Hematopoietic multipotent progenitor cell treated with erythropoietin and hydrocortisone succinate and interleukin-3 and kit ligand, for 17 days (in vitro differentiated cells): ENCODE measurements at places on chromosomes 4 and X.

DNA sequence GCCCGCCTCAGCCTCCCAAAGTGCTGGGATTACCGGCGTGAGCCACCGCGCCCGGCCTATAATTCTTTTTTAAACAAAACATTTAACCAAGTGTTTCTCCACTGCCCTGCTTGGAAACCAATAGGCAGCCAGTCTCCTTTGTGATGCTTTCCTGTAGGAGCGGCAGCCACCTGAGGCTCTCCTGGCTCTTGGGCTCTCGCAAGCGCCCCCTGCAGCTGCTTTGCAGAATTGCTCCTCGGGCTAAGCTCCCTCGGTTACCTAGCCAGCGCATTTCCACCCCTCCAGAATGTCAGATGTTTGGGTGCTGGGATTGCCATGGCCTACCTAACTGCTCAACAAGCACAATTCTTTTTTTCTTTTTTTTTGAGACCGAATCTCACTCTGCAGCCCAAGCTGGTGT, 7.7 kb downstream of the S100P start:
- peak; percentile 68 for DNase-seq

DNA sequence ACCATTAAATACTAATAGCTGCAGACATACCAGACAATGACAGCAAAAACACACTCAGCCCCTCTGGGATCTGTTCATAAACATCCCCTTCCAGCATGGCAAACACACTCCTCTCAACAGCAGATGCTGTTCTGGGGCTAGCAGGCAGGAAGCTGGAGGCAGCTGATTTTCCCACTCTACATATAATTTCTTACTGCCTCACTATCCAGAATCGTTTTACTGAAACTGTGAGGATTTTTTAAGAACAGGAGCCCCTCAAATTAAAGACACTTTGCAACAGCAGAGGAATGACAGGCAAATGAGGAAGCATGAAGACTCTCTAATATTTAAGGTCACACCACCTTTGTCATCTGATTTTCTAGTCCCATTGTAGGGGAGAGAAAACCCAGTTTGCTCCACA, 2.2 kb downstream of the MAPK10 start:
- DNase-seq: no peak

GRCh38 chrX:135396109-135396508, 25.6 kb upstream of the SMIM10L2A start:
- DNase-seq: no peak

- no peak for DNase-seq
Measured at GRCh38 chrX:10326578-10326977, 169.8 kb downstream of the CLCN4 start.

- DNase-seq: no peak
Measured at GRCh38 chr4:138728566-138728965, 287.0 kb upstream of the NOCT start.

DNA sequence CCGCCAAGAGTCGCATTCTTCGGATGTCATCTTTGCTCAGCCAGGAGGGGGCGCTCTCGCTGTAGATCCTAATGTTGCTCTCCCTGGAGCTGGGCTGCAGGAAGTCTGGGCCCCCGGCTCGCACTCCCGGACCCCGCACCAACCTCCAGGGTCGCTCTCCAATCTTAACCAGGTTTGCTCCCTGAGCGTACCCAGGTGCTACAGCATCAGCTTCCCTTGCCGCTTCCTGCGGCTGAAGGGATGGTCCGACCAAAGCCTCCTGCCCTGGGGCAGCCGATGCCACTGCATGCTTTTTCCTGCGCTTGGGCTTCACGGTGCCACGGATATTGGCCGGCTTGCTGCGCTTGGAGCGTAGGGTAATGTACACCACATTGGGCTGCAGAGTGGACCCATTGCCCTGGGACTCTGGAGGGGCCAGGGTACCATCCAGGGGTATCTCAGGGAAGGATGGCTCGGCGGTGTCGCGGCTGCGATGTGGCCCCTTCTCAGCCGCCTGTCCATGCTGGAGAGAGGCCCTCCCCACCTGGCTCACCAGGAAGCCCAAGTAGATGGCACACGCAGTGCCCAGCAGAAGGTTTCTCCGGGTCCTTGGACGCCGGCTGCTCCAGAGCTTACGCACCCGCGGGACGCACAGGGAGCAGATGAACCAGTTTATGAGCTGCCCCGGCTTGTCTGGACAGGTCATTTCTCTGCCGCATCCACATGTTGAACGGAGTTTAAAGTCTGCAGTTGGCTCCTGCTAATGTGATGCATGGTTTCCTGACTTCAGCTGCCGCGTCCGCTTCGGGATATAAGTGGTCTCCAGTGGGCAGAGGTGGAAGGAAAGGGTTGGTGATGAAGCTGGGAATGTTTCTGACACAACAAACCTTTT, 1.9 kb downstream of the GASK1B start:
- peak; percentile 83 for DNase-seq

- DNase-seq: no peak
Measured at GRCh38 chrX:75546724-75547511, 24.1 kb upstream of the ZDHHC15 start.

DNA sequence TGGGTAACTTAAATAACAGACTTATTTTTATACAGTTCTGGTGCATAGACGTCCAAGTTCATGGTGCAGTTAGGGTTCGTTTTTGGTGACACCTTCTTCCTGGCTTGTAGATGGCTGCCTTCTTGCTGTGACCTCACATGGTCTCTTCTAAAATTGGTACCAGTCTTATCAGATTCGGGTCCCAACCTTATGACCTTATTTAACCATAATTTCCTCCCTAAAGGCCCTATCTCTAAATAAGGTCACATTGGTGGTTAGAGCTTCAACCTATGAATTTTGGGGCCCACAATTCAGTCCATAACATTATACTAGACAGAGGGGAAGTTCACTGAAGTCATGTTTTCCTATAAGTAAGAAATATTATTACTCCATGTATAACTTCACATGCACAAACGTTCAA, 128.0 kb downstream of the CFAP299 start:
- DNase-seq: no peak

GRCh38 chr4:177945268-177945667, 503.0 kb upstream of the AGA start:
- no peak for DNase-seq

- DNase-seq: no peak
Measured at GRCh38 chr4:1896658-1896991, 25.4 kb downstream of the NSD2 start.

- DNase-seq: no peak
Measured at GRCh38 chr4:177461606-177462005, 19.4 kb upstream of the AGA start.

GRCh38 chr4:128461291-128462102, 173.9 kb upstream of the PGRMC2 start:
- DNase-seq: no peak

DNA sequence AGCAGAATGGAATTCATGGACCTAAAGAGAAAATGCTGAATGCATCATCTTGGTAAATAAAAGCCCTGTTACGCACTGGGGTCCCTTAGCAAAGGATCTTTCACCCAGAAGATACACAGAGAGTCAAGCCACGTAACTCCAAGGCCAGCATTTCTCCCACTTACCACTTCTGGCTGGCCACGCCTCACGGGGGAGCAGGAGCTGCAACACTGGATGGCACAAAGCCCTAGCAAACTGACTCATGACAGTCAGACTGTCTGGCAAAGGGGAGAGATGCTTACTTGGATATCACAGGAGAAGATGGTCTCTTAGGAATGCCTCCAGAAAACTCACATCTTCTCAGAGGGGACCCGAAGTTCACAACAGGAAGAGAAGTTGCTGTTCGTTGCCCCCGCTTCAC, 51.4 kb upstream of the BCLAF3 start:
- DNase-seq: no peak

DNA sequence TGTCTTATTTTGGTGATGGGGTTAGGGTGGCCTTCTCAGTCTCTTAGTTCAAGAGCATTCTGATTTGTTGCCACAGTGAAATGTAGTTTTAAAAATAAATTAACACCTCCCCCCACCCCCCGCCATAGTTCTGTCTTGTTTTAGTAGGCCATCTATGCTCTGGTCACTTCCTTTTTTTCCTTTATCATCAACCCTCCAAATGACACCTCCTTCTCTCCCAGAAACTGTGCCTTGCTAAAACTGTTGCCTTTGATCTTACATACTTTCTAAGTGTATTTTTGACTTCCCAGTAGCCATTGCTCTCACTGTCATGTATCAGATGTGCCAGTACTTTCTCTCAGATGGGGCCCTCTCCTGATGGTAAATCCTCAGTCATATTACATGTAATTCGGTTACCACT, 14.5 kb upstream of the NDUFC1 start:
- DNase-seq: no peak

- no peak for DNase-seq
Measured at GRCh38 chr4:147801820-147802219, 69.9 kb downstream of the ARHGAP10 start.

- no peak for DNase-seq
Measured at GRCh38 chrX:153926858-153927671, 1.0 kb upstream of the ARHGAP4 start.

DNA sequence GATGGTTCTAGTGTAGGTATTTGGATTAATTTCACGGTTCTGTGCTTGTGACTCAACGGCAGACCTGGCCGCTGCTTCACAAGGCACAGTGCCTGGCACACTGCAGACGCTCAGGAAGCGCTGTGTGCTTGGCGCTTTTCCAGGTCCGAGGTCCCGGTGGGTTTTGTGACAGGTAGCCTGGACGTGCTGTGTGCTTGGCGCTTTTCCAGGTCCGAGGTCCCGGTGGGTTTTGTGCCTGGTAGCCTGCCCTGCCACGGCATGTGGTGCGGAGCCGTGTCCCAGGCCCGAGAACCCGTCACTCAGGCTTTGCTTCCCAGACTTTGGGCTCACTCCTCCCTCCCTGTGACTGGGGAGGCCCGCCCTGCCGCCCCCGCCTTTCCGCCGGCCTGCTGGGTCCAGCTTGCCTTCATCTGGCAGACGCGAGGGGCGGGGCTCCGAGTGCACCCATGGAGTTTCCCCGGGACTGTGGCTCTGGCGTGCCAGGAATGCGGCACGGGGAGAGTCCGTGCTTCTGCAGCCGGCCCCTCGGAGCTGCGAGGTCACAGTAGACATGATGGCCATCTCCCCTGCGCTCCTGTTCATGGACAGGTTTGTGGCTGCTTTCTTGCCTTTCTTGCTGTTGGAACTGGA, 44.2 kb downstream of the TBC1D14 start:
- no peak for DNase-seq

DNA sequence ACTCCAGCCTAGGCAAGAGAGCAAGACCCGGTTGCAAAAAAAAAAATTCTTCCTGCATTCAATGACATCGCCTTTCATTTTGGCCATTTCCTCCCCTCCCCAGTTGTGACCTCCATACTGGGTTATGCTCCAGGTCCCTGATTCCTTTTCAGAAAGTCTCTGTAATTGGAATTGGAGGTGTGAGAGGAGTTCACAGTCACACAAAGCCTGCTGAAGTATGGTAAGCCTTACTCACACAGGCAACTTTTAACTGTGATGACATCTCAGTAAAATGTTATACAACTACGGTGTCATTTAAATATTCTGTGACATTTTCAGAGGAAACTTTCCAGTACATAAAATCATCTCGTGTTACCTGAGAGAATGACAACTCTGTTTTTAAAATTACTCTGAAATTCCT, 73.6 kb downstream of the CEP44 start:
- no peak for DNase-seq

DNA sequence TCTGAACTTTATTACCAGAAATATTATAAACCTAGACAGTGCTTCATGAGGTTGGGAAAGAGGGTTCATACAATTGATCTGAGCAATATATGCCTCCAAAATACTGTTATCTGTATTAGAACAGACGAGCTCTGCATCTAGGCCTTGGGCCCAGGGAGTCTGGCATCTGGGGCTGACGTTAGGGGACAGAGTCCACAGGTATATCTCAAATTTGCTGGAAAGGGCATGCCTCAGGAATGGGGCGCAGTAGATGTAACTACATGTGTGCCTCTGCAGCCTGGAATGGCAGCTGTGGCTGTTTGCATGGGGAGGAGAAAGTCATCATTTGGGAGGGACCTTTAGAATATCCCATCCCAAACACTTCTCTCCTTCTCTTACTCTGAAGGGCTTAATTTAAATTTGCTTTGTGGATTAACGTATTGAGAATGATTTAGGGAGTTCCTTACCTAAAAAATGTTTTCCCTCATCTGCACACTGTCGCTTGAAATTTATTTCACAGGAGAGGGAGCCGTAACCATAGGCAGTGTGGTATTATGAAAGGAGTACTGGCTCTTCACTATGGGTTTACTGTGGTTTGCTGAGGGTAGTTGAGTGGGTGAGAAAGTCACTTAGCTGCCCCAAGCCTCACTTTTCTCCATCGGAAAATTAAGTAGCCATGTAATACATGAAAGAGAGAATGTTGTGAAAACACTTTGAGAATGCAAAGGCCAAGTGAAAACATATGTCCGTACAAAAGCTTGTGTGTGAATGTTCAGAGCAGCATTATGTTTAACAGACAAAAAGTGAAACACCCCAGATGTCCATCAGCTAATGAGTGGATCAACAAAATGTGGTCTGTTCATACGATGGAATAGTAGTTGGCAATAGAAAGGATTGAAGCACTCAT, 5.9 kb downstream of the ADD1 start:
- DNase-seq: peak; percentile 33

DNA sequence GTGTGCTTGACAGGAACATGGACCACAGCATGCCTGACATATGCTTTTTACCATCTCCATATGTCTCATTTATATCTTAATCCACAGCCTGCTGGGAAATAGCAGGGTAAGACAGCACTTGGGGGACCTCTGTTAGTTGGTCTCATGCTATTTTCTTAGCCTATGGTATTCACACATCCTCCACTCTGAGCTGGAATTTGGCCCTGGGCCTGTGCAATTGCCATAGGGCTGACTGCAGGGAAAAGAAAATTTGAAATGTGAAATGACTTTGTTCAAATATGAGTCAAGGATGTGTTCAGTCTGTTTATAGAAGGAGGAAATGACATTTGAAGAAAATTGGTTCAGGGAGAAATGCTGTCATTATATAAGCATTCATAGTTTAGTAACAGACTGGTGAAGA, 9.6 kb upstream of the MAP7D3 start:
- DNase-seq: no peak

- no peak for DNase-seq
Measured at GRCh38 chrX:150038315-150038714, 100.0 kb upstream of the EOLA2 start.

- no peak for DNase-seq
Measured at GRCh38 chr4:3640587-3640962, 108.4 kb upstream of the LRPAP1 start.

DNA sequence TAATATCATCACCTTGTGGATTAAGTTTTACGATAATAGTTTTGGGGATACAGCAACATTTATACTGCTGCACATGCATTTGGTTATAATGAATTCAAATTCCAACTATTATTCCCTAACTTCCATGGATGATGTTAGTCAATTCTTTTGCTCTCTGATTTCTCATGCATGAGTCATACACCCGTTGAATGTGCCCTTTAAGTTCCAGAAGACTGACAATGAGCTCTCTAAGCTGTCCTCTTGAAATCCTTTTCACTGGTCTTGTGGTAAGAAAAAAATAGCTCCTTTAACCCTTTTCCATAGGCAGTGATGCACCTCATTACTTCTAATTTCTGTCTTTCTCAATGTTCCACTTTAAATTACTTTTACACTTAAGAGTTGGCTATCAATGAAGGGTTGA, 1095.2 kb upstream of the POU3F4 start:
- DNase-seq: no peak

GRCh38 chr4:1315836-1316536, 26.3 kb downstream of the MAEA start:
- no peak for DNase-seq
